Activated CD8-positive, alpha-beta memory T cell treated with anti-CD3 and anti-CD28 coated beads for 1 hour (primary cell): ENCODE measurements at places on chromosomes 11 and 22.

DNA sequence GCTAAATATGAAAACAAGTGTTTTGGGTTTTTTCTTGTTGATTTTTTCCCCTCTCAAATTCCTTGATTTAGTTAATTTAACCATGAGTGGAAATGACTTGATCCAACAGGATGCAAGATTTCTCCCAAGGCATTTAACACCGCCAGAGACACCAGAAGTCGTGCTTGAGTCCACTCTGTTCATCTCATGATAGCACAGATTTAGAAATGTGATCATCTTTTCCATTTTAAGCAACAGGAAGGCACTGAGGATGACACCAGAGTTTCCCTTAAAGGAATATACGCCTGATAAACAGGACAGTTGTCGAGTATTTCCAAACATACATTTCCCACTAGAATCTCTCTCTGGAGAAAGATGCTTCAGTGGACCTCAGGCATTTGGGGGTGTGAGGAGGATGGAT lies 318.7 kb downstream of the CADM1 start:
- no peak for DNase-seq

GRCh38 chr22:23626286-23626975 lies 5.7 kb downstream of the DRICH1 start:
- DNase-seq: no peak

GRCh38 chr11:1835671-1836010 lies 851 bp downstream of the SYT8 start:
- no peak for DNase-seq

- DNase-seq: no peak
Measured at GRCh38 chr11:47616726-47617416, 22.7 kb upstream of the C1QTNF4 start.

- no peak for DNase-seq
Measured at GRCh38 chr11:92527467-92527866, 302.8 kb downstream of the FAT3 start.

DNA sequence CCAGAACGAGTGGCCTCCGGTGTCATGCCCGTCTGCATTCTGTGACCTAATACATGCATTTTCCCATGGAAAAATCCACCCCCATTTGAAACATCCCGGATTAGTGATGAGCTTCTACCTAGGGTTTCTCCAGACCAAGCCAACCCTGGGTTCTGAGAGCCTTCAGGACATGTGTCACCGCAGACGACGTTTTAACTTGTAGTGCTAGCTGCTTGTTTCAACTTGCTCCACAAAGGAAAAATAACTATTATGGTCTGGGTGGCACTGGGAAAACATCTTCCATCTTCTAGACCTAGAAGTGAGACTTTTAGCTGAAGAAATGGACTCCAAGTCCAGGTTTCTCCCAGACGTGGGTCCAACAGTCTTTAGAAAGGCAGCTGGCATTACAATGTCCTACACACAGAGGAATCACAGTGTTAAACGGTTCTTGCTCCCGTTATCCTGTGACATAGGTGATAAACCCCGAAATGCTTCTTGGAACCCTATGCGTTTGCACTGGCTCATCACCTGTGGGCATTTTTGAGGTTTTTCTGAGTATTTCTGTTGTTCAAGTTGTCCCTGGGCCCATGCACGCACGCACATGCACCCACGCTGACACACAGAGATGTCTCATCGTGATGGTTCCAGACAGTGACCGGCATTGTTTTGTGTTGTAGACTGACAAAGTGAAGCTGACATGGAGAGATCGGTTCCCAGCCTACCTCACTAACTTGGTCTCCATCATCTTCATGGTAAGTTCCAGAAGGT lies 46.6 kb upstream of the FADD start:
- no peak for DNase-seq

DNA sequence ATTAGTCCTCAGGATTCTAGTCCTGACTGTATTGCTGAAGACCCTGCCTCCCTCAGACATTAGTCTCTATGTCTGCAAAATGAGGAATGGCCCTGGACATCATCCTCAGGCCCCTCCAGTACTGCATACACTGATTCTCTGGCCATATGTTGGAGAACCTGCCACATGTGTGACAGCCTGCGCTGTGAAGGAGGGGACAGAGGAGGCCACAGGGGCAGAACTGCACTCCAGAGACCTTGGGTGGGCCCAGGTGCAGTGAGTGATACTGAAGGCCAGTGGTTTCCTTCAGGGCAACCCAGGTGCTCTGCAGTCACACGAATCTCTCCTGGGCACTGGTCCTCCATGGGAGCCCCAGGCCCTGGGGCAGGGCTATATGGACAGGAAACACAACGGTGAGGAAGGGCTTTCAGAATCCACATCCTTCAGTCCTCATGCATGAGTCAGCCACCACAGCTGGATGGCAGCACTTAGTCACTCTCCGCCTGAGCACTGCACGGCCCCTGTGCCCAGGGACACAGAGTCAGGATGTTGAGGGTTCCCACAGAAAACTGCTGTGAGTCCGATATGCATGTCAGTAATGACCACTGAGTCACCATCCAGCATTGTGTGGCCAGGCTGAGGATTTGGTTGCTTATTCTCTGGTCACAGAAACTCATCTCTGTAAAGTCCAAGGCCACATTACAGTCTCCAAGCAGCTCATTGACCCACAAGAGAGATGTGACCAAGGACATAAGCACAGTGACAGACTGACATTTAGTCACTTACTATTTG lies 39.7 kb downstream of the ME3 start:
- no peak for DNase-seq

DNA sequence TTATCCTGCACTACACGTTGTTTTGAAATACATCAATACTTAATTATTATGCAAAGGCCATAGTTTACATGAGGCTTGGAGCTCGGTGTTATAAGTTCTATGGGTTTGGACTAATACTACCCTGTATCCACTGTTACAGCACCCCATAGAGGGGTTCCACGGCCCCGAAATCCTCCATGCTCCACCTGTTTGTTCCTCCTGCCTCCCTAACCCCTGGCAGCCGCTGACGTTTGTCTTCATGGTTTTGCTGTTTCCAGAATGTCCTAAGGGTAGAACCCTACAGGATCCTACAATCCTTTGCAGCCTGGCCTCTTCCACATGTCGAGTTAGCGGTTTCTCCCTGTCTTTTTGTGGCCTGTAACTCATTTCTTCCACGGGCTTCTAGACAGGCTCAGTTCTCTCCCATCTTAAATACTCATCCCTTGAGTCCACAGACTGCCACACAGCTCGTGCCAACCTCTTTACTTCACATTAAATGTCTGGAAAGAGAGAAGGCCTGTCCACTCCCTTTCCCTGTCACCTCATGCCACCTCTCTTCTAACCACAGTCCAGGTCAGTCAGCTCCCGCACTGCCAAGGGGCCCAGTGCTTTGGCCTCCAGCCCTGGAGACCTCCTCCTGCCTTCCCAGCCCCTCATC lies 42.4 kb upstream of the TH start:
- DNase-seq: no peak

DNA sequence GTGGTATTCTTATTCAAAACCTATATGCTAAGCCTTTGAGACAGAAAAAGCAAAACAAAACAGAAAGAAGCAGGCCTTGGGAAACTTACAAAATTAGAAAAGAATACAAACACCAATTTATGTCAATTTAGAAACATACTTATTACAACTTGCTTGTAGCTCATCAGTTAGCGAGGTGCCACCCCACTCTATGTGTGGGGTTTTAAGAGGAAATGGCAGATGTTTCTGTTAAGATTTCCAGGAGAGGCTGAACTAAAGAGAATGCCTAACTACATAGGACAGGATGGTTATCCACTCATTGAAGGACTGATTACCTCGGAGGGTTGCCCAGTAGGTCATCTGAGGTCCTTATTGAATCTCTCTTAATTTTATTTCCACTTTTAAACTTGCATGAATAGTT lies 302.0 kb downstream of the ETS1 start:
- no peak for DNase-seq

- no peak for DNase-seq
Measured at GRCh38 chr11:15897211-15897960, 459.0 kb downstream of the SOX6 start.

DNA sequence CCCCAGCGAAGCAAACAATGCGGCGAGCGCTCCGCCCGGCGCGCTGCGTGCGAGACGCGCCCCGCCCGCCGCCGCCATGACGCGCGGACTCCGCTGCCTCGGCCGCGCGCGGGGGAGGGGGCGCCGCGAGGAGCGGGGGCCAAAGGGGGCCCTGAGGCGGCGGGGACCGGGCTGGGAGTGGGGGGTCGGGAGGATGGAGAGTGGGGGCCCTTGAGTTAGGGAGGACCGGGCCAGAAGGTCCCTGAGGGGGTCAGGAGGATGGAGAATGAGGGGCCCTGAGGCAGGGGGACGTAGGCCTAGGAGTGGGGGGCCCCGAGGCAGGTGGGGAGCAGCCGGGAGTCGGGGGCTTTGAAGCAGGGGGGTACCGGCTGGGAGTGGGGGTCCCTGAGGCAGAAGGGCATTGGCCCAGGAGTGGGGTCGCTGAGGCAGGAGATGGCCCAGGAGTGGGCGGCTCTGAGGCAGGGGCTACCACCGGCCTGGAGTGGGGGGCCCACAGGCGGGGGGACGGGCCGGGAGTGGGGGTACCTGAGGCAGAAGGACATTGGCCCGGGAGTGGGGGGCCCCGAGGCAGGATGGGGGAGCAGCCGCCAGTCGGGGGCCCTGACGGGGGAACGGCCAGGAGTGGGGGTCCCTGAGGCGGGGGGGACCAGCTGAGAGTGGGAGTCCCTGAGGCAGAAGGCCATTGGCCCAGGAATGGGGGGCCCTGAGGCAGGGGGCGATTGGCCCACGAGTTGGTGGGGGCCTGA lies at the start of gene BRD1:
Gene BRD1, minus strand, starts transcription at position 21 of the 746 bp plus-strand sequence. CDS start 3,556 bp downstream, outside the sequence.
- peak; percentile 44 for DNase-seq

GRCh38 chr11:72352859-72353551 lies 81.3 kb downstream of the CLPB start:
- DNase-seq: no peak

DNA sequence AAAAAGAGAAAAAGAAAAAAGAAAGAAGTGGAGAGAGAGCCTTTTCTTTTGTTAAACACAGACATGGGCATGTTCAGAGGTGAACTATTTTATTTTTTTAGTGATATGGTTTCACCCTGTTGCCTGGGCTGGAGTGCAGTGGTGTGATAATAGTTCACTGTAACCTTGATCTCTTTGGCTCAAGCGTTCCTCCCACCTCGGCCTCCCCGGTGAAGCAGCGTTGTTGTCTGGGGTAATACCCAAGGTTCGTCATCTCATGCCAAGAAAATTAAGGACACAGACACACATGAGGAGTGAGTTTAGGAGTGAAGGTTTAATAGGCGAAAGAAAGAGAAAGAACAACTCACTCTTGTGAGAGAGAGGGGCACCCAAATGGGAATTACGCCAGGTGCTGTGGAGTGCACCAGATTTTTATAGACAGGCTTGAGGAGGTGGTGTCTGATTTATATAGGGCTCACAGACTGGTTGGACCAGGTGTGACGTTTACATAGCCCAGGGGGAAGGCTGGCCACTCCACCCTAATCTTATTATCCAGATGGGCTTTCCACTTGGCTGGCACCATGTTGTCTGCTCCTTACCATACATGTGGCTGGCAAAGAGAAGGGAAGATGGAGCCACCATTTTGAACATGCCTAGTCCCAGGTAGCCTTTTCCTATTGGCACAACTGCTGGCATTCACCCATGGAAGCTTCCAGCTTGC lies 42.3 kb downstream of the GRAMD1B start:
- no peak for DNase-seq

DNA sequence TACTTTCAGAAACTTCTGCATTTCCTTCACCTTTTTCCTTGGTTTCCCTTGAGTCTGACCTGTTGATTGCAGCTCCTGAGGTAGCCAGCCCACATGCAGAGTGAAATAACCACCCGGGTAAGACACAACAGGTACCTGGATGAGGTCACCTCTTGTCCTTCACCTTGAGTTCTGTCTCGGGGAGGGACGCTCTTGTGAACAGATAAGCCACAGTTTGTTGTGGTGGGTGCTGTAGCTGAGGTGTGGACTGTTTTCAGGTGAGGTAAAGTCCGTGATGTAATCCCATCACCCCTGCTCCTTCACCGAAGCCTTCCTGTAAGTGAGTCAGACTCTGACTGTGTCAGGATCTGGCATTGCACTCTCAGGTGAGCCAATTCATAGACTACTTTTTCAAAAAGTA lies 183.1 kb downstream of the NAV2 start:
- DNase-seq: no peak

GRCh38 chr11:43381802-43382201 lies 23.1 kb downstream of the TTC17 start:
- DNase-seq: no peak

DNA sequence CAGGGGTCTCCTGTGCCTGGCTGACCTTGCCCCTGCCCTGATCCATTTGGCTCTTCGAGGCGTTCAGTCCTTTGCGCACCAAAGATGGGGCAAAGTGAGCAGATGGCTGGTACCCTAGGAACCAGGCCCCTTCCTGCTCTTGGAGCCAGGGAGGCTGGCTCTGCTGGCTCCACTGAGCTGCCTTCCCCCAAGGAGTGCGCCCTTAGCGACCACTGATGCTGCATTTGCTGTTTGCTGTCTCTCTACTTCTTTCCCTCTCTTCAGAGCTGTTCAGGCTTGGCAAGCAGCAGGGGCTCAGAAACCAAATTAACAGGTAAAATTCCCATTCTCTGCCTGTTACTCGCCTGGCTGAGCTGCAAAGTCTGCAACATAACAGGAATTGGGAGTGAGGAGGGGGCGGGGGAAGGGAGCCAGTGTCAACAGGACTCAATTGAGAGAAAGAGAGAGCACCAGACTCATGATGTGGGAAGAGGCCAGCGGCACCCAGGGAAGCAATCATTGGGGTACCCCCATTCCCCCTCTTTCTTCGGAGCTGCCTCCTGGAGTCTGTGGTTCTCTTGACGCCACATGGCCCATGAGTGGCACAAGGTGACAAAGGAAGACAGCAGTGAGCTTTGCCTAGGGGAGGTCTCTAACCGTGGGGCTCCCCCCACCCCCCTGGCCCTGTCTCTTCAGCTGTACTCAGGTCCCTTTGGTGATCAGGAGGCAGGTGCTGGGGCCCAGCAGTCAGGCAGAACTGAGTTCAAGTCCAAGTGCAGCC lies 102.3 kb downstream of the TP53I11 start:
- no peak for DNase-seq
